Iris pigment epithelial cell (primary cell): ENCODE measurements at places on chromosomes 4 and X.

- DNase-seq = peak; percentile 98
These were observed at the start of gene SYAP1 for GRCh38 chrX:16719334-16720084. Gene SYAP1, plus strand, starts transcription at chrX:16719612. Its CDS starts 113 bp downstream, at chrX:16719725.

DNA sequence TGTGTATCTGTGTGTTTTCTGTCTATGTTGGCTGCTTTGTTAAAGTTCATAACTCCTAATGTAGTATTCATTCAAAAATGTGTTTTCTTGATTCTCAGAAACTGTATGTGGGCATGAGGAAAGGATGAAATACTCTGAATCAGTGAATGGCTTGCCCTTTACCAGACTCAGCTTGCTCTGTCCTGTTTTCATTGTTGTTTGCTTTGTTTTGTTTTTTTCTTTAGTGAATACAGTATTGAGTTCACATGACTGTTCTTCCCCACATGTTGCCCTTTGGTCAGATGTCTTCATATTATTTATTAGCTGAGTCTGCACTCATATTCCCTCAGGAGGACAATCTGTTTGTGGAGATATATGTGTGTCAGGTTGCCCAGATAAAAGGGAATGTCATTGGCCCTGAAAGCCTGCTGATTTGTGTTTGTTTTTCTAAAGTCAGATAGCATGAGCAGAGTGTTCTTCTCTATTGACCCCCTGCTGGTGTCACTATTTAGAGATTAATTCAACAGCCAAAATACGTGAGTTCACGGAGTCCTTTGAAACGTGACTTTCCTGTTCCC, 1184.4 kb downstream of the RPA4 start:
- no peak for DNase-seq

GRCh38 chr4:86381431-86381830, 21.6 kb upstream of the MAPK10 start:
- no peak for DNase-seq

DNA sequence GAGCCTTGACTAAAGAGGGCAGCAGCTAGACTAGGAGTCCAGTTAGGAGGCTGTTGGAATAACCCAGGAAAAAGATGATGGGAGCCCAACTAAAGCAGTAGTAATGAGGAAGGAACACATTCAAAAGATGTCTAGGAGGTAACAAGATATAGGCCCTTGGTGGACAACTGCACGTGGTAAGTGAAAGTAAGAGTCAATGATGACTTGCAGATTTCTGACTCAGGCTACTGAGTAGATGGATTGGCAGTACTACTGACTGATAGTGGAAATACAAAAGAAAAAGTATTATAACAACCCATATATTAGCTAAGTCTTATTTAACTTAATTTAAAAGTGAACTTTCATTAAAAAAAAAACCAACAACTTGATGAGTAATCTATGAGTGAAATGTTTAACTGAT, 74.0 kb downstream of the PAK3 start:
- DNase-seq = peak; percentile 6

DNA sequence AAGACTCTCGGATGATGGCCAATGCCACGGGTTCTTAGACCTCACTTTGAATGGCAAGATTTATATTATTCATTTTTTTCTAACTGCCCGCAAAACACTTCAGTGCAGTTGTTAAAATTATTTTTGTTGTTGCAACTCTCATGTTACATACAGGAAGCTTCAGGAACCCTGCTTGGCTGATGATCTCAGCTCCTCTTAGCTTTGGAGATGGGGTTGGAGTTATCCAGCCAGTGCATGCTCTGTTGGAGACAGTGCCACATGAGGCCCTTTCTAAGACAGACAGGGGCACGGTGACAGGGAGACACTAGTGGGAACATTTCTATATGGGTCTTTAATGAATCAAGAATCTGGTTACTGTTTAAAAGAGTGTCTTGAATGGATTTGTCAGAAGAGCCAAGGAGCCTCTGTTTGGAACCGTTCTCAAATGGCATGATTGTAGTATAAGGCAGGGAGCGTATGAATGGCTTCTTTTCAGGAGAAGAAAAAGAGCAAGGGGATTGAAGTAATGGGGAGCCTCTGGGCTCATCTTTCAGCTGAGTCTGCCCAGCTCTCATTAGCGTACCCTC, 61.9 kb upstream of the ENPP6 start:
- DNase-seq = peak; percentile 31

DNA sequence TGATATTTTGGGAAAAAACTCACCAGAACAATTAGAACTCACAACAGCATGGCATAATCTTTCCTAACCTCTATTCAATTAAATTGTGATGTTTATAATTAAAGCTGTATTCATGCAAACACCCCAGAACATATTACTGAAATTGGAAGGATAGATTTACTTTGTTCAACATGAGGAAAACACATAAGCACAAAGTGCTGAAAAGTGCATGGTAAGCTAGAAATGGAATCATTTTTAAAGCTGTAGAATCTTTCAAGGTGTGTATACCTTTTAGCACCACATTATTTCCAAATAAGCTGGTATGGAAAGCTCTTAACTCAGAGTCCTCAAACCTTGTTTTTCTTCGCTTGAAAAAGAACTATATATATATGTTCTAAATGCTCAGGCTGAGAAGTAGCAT, 90.8 kb upstream of the NAP1L5 start:
- no peak for DNase-seq

DNA sequence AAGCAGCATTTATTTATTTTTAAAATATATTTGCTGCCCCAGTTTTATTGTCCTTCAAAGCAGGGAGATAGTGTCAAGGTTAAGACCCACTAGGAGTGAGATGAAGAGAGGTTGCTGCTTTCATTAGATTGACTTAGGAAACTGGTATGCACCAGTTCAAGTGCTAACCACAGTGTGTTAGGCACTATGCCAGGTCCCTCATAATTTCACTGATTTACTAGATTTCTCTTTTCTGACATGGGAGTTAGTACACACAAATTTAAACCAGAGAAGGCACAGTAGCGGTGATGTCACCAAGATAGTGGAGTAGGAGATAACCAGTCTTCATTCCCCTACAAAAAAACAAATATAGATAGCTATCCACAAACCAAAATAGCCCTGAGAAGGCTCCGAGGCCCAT, 14.3 kb downstream of the RRAGB start:
- peak; percentile 22 for DNase-seq

DNA sequence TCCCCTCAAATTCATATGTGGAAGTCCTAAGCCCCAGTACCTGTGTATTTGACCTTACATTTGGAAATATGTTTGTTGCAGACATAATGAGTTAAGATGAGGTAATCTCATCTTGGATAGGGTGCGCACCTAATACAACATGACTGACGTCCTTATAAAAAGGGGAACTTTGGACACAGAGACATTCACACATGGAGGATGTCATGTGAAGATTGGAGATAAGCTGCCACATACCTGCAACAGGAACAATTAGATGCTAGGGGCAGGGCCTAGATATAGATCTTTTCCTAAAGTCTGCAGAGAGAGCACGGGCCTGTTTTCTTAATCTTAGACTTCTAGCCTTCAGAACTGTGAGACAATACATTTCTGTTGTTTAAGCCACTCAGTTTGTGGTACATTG, 162.5 kb downstream of the IL1RAPL2 start:
- no peak for DNase-seq

GRCh38 chrX:129719931-129720530, 18.7 kb upstream of the XPNPEP2 start:
- no peak for DNase-seq

- no peak for DNase-seq
These were observed 11.7 kb downstream of the PROM1 start for GRCh38 chr4:16072168-16072567.

DNA sequence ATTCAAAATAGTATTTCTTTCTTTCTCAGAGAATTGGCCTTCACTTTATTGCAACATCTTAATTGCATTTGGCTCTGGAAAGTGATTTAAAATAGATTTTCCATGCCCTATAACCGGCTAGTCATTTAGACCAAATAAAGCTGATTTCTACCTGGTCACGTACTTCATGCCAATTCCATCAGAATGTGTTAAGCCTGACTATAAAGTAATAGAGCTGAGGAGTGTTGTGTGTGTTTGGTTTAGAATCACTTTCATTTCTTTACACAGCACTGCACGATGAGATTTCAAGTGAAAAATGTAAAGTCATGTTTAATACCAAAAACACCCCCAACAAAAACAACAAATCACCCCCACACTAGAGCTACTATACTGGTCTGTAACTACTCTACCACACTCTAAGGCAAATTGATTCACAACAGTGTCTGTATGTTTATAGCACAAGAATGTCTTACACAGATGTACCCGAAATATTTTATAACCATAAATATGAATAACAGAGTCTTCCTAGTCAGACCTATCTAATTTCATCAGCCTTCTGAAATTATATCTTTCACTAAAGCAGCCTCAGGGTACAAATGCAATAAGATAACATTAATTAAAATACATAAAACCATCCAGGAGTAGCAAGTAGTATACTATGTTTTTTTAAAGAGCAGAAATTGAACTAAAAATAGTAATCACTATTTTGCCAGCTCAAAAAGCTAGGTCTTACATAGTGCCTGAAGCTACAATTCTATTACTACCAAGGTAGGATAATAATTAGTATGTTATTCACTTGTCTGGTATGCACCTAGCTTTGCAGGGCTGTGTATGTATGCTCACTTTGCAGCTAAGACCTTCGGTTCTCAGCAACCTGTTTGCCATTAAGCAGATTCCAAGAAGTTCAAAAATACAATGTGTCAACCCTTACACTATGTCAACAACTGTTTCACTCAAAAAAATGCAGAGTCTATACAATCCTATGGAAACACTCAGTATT, 28.4 kb downstream of the APBB2 start:
- DNase-seq = peak; percentile 50
